Naive thymus-derived CD8-positive, alpha-beta T cell (primary cell): ENCODE measurements at places on chromosomes 16 and 17.
A peak's percentile ranks its signal among the peaks of the same experiment; 100 is the strongest.

DNA sequence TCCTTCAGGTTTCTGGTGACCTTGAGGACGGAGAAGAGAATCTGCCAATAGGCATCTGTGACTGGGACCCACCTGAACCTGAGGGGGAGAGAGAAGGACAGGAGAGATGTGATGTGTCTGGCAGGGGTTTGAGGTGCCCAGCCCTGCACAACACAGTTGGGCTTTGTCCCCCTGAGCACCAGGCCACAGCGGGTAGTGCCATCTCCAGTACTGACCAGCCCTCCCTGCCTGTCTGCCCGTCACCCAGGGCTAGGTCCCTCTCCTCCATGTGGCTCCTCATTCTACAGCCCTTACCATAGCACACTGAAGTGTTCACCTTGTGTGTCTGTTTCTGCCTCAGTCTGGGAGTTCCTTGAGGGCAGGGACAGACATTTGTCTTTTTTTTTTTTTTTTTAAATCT is 30.8 kb downstream of the NLRP1 start:
- no peak for DNase-seq

DNA sequence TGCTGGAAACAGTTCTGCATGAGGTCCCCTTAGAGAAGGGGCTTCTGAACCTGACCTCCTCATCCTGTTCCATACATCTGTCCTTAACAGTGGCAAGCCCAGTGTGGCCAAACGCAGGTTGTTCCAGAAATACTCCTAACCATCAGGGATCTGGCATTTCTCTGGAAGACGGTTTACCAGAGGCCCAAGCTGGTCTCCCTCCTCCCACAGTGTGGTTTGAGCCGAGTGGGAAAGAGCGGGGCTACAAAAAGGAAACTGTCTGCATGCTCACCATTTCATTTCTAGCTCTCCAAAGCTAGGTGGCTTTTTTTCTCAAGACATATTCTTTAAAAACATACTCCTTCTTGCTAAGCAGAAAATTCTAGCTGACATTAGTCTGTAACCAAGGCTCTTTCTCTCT is 6.0 kb downstream of the MXRA7 start:
- DNase-seq: peak; percentile 9

GRCh38 chr16:25707982-25708583 is 16.3 kb downstream of the HS3ST4 start:
- DNase-seq: no peak

DNA sequence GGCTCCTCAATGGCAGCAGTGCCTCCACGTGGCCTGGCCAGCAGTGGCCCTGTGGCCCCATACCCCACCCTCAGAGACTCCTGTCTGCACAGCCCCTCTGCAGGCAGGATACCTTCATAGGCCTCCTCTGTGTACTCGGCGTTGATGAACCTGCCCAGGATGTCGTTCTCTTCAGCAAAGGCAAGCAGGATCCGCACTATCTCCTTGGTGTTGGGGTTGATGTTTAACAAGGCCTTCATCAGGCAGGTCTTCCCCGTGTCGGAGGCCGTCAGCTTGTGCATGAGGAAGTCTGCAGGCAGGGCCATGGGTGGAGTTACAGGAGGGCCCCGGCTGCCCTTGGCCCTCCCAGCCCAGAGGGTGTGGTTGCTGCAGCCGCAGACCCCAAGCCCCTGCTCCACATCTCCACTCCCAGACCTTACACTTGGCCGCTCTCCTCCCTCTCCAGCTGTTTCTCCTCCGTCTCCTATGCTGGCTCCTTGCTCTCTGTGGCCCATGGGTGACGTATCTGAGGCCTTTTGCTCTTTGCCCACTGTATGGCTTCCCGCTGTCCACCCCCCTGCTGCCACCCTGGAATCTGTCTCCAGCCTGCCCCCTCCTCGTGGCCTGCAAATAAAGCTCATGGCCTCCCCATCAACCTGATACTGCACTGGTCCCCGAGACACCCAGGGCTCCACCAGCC is 15.1 kb downstream of the TRPV3 start:
- no peak for DNase-seq

DNA sequence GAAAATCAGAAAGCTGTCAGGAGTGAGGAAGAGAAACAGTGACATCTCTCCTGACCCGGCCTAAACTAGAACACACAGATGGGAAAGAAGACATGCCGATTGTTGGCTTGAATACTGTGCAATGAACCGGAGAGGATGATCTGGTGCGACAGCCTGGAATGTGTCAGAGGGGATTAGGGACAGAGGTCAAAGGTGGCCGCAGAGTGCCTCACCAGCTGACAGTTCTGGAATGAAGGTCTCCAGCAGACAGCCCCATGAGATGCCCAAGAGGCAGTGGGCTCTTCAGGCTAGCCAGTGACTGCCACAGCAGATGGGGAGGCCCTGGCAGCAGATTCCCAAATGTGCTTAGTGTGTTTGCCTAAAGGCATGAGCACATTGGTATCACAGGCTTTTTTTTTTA is 623.2 kb downstream of the CDH8 start:
- DNase-seq: no peak

DNA sequence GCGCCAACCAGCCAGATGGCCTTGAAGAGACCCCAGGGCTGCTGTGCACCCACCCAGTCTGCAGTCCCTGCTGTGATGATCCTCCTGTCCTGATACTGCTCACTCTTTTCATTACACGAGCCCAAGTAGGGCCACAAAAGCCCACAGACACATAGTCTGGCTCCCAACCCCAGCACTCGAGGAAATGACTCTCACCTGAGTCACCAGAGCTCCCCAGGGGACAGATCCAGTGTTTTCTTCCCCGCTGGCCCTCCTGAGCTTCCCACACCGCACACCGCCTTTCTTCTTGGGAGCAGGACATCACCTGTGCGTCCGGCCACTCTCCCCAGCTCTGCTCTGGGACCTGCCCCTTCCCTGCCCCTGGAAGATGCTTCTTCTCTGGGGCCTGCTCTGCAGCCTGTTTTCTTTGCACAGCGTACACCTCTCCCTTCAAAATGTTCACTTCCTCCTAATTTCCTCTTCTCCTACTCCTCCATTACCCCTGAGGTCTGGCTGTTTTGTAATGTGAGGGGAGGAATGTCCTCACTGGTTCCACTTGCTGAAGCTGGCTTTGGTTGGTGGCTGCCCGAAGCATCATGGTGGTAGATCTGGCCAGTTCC is 2.0 kb upstream of the SCN4A start:
- no peak for DNase-seq

DNA sequence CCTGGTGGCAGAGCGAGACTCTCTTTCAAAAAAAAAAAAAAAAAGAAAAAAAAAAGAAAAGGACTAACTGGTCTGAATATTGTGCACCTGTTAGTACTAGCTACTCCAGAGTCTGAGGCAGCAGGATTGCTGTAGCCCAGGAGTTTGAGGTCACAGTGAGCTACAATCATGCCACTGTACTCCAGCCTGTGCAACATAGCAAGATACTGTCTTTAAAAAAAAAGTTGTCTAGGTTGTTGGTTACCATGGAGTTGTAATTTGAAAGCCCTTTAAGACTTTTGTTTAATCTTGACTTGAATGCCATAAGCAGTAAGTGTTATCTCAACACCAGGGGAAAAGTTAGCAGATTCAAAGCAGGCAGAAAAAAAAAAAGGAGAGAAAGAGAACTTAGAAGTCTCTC is 10.9 kb upstream of the C16orf54 start:
- DNase-seq: peak; percentile 31

DNA sequence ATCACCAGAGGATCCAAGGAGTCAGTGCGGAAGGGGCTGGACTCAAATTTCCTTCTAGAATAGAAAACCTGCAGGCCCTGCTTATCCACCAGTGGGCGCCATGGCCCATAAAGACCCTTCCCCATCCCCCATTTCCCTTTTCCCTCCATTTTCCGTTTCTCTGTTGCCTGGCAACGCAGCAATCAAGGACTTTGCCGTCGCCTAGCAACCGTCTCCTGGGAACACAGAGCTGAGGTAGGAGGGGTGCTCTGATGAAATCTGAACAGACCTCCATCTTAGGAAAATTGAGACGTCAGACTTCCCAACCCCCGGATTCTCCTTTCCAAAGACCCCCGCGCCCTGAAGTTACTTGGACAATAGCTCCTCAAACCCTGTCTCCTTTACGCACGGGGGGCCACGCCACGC is 5.7 kb downstream of the DLG4 start:
- DNase-seq: no peak

DNA sequence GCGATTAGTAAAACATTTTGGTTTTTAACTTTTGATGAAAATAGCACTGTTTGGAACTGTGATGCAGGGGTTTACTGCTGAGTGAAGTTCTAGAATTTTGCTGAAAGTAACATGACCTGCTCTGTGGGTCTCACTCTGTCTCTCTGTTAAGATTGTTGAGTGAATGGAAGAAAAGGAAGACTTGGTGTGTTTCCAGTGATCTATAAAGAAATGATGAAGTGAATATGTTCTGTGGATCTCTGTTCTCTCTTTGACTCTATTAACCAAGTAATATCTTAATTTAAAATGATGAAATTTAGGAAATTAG is 148.4 kb downstream of the PRKCA start:
- DNase-seq: no peak

DNA sequence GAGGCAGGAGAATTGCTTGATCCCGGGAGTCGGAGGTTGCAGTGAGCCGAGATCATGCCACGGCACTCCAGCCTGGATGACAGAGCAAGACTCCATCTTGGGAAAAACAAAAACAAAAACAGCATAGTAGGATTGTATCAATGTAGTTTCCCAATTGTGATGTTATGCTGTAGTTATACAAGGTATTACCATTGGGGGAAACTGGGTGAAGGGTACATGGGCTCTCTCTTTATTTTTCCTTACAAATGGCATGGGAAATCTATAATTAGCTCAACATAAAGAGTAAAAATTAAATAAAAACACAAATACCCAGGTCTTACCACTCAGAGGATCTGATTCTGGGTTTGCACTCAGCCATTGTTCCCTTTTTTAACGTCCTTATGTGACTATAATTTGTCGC is 107.9 kb downstream of the KATNIP start:
- DNase-seq: no peak

DNA sequence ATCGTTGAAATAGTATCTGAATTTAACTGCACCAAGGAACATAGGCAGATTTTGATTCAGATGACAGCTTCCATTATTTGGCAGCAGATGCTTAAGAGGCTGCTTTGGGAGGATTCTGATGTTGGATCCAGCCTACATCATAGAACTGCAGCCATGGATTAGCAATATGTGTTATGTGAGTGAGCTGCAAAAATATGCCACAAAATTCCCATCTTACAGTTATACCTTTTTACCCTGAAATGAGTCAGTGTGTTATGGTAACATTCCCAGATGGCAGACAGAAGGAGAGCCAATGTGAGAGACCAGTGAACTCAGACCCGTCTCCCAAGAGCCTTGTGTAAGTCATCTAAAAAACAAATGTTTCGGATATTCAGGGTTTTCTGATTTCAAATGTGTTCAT is 206.1 kb downstream of the CDH13 start:
- DNase-seq: no peak

DNA sequence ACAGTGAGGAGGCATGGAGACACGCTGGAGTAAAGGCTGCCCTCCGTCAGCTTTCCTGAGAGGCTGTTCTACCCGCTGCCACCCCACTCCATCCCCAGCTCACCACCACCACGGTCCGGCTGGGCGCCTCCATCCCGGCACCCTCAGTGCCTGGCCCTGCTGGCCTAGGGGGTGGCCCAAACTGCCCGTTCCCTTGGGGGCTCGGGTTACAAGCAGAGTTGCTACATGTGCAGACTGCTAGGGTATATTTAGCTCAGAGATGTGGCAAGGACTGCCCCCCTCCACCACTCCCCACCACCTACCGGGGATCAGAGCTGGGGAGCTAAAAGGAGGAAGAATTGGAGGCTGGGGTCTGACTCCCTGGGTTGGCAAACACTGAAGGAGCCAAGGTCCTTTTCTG is 4.1 kb downstream of the CACNB1 start:
- DNase-seq: no peak

- no peak for DNase-seq
These were observed 5.5 kb upstream of the EPX start for GRCh38 chr17:58187063-58187462.

DNA sequence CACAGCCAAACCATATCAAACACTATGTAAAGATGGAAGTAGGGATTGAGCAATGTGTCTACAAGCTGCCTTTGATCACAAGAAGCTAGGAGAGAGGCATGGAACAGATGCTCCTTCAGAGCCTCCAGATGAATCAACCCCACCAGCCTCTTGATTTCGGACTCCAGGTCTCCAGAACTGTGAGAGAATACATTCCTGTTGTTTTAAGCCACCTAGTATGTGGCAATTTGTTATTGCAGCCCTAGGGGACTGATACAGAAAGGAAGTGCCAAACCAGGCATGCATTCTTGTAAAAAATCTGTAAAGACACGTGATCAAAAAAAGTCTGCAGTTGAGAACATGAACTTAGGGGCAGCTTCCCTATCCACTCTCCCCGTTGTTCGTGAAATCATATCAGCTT is 91.1 kb downstream of the C17orf67 start:
- DNase-seq: no peak

DNA sequence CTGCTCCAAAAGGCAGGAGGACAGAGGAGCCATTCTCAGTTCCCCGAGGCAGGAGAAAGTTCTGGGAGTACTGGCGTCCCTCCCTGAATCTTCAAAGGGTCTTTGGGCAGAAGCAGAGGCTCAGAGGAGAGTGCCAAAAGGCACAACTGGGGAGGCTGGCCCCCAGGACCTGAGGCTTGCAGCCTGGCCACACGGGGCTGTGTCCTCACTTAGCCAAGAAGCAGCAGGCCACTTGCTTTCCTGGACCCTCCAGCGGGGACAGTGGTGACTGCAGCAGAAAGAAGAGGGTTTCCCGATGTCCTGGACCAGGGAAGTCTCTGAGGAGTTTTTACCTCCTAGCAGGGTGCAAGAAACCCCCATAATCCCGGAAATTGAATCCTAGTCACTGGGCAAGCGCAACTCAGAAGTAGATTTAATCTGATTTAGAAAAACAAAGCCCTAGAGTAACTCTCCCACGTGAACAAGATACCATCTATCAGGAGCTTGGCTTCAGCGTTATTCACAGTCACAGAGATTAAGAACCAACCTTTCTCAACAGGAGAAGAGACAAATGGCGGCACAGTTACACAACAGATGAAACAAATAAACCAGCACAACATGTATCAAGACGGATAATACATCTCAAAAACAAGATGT is 25.5 kb upstream of the BCO1 start:
- DNase-seq: no peak

DNA sequence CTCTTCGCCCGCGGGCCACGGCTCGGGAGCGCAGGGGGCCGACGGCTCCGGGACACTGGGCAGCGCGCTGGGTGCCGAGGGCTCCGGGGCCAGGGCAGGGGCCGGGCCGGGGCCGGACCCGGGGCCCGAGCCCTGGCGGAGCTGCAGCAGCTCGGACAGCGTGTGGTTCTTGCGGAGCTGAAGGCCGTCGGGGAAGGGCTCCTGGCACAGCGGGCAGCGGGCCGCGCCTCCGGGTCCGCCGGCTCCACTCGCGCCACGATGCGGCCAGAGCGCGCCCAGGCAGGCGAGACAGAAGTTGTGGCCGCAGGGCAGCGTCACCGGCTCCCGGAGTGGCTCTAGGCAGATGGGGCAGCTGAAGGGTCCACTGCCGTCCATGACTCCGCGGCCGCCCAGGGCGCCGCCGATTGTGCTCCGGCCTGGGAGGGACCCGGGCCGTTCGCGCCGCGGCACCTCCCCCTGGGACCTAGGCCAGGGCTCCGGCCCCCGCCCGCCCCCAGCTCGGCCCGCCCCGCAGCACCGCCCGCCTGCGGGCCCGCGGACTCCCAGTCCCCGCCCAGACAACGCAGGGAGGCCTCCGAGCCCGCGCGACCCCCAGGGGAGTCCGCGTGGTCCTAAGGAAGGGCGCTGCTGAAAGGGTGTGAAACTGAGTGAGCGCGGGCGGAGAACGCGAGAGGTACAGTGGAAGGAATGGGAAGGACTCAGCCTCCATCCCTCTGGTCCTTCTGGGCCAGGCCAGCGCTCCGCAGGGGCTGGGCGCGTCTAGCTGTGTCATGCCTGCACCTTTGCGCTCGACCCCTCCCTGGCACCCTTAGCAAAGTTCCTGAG is at the start of gene TRIM47:
TSS of gene TRIM47 (minus strand) at position 408 of the 825 bp plus-strand sequence. CDS start at position 375, 33 bp downstream.
- DNase-seq: no peak

- DNase-seq: no peak
These were observed 79.5 kb downstream of the GNAO1 start for GRCh38 chr16:56270828-56271227.
